ENCODE measurements at places on chromosomes 1 and 21.

DNA sequence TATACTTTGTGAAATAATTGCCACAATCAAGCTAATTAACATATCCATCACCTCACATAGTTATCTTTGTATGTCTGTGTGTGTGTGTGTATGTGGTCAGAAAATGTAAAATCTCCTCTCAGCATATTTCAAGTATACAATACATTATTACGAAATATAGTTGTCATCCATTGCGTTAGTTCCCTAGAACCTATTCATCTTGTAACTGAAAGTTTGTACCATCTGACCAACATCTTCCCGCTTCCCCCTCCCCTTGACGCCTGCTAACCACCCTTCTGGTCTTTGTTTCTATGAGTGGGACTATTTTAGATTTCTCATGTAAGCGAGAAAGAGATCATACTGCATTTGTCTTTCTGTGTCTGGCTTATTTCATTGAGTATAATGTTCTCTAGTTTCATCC lies 455.3 kb downstream of the KCNT2 start:
- DNase-seq: no peak

DNA sequence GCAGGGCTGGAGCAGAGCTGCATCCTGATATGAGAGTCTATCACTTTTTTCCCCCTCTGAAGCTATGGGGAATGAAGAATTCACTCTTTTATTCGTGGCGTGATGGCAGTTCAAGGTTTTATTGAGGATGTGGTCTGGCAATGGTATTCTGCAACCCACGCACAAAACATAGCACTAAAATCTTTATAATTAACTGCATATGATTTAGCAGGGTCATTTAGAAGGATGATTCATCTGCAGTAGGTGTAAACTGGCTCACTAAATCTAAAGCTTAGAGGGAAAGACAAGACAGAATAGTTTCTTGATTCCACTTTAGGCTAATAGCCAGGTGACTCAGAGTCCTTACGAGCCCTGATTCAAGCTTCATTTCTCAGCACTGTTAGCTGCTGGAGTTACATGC lies 25.0 kb upstream of the CHRM3 start:
- DNase-seq: no peak

DNA sequence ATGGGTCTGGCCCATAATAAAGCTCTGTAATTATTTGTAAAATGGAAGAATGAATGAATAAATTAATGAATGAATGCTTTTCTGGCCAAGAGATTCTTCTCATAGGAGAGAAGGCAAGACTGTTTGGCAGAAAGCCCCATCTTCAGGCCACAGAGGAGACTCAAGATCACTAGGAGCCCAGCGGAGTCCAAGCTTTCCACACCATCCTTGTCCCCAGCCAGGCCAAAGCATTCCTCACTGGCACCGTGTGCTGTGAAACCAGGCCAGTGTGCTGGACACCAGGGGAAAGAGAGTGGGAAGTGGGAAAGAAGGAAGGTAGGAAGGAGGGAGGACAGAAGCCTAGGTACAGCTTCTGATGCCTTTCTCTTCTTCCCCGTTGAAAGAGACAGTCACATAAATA lies 86.4 kb downstream of the PLXNA2 start:
- DNase-seq: no peak

- no peak for DNase-seq
These were observed 996.2 kb downstream of the AMY1C start for GRCh38 chr1:104745875-104746274.

DNA sequence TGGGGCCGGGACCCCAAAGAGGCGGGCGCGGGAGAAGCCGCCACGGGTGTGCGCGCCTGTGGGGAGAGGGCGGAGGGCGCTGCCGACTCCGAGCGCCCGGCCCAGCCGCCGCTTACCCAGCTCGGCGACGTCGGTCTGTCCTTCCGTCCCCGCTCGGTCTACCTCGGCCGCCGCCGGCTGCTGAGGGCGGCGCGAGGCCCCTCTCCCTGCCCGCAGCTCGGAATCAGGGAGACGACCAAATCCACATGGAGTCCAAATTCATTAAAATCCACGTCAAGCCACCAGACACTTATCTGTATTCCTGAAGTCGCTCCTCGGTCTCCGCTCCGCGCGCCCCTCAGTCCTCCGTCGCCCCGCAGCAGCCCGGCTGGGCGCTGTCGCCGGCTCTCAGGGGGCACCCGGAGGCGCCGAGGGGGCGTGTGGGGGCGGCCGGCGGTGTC lies 637 bp downstream of the PLXNA2 start:
- no peak for DNase-seq

DNA sequence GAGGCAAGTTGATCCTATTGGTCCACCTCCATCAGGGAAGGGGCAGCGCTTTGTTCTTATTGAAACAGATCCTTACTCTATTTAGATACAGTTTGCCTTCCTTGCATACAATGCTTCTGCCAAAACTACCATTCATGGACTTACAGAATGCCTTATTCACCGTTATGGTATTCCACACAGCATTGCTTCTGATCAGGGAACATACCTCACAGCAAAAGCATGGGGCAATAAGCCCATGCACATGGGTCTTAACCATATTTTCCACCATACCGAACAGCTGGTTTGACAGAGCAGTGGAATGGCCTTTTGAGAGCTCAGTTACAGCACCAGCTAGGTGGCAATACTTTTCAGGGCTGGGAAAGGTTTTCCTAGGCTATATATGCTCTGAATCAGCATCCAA lies 544.8 kb upstream of the ADGRL4 start:
- DNase-seq: no peak

GRCh38 chr1:59062743-59063142 lies 234.2 kb upstream of the FGGY start:
- DNase-seq: no peak

GRCh38 chr1:233025157-233025556 lies 74.7 kb downstream of the NTPCR start:
- DNase-seq: no peak

GRCh38 chr1:35692317-35692716 lies 26.4 kb downstream of the C1orf216 start:
- no peak for DNase-seq

- DNase-seq: no peak
These were observed 61.8 kb downstream of the HIVEP3 start for GRCh38 chr1:41856944-41857285.

DNA sequence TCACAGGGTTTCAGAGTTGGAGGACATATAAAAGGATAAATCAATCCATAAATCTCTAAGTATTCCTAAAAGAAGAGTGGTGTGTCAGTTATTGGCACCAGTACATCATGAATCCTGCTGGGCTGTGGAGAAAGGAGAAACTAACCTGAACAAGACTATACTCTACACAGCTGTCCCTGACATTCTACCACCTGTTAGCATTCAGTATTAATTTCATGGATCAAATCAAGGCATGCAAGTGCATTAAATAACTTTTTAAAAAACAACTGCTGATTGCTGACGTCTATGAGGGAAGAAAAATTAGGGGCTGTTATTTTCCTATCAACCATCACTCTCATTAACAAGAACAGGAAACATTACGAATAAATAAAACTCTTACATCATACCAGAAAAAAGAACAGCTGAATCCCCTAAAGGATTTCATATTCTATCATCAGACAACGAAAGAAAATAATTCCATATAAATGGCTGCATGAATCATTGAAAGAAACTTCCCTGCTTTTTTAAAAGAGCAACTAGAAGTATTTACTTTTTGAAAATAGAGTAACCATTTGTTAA lies 121.7 kb downstream of the ATF6 start:
- no peak for DNase-seq

- no peak for DNase-seq
These were observed 41.5 kb downstream of the CHIA start for GRCh38 chr1:111332190-111332589.

DNA sequence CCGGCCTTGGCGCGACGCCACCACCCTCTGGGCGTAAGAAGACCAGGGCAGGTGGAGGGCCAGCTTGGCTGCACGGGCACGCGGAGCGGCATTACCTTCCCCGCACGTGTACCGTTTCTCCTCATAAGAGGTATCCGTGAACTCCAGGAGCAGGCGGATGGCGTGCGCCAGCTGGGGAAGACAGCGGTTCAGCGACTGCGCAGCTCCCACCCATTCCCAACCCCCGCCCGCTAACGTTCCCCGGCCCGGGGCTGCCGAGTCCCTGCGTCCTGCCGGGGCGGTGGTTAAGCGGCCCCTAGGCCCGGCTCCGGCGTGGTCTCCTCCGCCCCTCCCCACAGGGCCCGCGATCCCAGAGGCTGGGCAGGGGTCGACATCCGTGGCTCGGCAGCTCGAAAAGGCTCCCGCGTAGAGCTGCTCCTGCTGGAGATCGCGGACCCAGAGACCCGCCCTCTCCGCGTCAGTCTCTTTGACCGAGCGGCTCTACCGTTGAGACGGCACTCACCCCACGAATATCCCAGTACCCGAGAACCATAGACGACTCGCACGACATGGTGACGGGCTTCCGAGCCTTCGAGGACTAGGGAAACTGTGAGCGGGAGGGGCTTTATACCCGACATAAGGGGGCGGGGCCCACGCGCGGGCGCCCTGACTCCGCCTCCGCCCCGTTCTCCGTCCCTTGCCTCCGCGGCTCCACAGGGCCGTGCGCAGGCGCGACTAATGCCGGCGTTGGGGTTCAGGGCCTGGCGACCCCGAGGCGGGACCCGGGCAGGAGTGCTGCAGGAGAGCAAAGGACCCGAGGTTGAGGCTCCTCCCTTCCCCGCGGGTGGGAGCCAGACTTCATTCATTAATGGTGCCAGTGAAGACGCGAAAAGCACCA lies 862 bp downstream of the GSTM3 start:
- DNase-seq: peak; percentile 82

GRCh38 chr1:198622001-198622400 lies 16.8 kb upstream of the PTPRC start:
- no peak for DNase-seq

Data from CD8-positive, alpha-beta T cell (primary cell).